ENCODE measurements at places on chromosomes 5 and 9.

DNA sequence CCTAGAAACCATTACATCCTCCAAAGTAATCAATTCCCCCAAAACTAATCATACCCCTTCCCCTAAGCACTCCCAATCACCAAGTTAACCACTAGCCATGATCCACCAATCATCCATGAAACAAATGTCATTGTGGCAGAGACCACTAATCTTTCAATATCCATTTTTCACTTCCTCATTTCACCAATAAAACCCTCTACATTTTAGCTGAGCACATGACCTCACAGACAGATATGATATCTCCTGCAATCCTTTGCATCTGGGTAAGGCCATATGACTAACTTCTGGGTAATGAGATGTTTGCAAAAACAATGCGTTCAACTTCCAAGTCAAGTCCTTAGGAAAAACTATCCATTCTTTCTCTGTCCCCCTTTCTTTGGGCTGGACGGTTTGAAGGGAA, 20.7 kb downstream of the OR2S2 start:
- DNase-seq, result no peak

GRCh38 chr5:171311322-171312077, 2.5 kb downstream of the TLX3 start:
- peak; percentile 42 for DNase-seq

GRCh38 chr5:72346398-72346797, 26.2 kb downstream of the PTCD2 start:
- DNase-seq, result no peak

DNA sequence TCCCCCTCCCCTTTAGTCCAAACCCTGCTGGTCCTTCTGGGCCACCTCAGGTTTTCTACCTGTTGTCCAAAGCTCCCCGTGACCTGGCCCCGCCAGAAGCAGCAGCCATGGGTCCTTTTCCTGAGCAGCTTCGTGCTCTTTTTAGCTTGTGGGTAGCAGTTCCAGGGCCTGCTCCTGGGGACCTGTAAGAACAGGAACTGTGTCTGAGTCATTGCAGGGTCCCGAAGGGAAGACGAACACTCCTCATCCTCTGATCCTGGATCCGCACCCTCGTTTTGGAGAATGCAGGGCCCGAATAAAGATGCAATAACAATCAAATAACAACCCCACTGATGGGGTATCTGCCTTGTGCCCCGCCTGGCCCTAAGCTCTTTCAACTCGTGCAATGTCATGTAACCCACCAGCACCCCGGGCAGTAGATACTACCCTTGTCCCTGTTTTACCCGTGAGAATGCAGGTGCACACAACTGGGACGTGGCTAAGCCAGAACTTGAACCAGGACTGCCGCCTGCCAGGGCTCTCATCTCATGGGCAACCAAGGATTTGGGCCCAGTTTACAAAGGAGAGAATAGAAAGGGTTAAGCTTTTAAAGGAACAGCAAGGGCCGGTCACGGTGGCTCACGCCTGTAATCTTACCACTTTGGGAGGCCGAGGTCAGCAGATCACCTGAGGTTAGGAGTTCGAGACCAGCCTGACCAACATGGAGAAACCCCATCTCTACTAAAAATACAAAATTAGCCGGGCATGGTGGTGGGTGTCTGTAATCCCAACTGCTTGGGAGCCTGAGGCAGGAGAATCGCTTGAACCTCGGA, 33.2 kb downstream of the NEK6 start:
- no peak for DNase-seq

DNA sequence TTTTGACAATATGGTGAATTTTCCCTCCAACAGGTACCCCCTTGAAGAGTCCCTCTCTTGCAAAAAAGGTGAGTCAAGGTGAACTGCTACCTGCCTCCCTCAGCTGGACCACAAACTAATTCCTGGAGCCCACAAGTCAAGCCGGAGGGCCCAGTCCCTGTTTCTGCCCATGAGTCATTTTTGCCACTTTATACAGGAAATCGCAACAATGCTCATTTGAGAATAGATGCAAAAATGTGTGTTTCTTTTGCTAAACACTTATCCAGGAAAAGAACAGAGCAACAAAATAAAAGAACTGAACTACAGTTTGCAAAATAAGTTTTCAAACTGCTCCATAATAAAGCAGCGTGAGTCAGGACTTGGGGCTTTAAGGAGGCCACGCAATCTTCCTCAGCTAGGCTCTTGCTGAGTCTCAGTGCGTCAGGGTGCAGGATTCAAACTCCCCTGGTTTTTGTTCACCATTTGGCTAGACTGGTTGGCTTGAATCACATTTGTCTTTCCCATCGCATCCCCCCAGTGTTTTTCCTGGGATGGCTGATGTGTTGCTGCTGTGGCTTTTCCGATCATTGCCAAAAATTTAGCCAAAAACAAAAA, 102.7 kb downstream of the GOLPH3 start:
- no peak for DNase-seq

DNA sequence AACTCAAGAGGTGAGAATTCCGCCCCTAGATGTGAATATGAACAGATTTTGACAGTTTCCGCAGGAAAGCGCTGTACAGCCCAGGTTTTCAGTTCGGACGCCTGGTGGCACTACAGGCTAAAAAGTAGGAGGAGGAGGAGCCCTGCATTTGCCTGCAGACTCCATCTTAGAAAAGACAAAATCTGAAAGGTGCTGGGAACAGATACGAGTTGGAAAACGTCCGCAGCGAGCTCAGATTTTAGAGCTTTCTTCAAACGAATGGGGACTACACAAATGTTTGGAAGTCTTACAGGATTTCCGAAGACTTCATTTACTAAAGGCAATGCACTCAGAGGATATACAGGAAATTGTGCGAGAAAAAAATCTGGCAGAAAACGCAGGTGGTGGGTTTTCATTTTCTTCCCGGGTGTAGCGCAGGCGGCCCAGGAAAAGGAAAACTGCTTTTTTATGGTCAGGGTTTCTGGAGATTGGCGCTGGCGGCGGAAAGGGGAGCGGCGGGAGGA, 9.9 kb upstream of the PCDHB2 start:
- DNase-seq, result peak; percentile 67

DNA sequence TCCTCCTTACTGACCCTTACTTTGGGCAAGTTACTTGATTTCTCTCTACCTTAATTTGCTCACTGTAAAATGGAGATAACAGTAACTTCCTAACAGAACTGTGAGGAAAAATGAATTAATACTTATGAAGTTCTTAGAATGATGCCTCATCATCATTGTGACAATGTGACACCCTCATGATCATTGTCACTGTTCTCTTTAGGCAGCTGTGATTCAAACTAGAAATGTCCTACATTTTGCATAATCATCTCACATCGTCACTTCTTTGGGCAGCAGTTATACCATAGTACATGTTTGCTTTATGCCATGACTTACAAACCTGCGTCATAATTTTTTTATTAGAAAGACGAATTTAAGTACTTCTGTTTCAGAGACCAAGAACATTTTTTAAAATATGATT, 9.7 kb downstream of the SLC30A5 start:
- DNase-seq, result no peak

DNA sequence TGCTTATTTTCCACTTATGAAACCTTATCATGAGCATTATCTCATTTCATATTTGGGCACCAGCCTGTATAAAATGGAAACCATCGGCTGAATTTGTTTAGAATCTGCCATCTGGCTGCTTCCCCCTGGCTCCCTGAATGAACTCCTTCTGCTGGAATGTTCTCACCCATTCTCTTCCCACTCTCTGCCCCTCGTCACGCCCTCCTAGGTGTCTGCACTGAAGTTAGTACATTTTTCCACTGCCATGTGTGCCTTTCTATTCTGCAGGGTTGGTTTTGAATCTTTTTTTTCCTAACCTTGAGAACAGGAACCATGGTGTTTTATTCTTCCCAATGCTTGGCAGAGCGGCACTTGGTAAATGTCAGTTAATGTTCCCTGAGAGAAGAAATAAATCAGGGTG, 359.7 kb downstream of the MLLT3 start:
- DNase-seq, result no peak

DNA sequence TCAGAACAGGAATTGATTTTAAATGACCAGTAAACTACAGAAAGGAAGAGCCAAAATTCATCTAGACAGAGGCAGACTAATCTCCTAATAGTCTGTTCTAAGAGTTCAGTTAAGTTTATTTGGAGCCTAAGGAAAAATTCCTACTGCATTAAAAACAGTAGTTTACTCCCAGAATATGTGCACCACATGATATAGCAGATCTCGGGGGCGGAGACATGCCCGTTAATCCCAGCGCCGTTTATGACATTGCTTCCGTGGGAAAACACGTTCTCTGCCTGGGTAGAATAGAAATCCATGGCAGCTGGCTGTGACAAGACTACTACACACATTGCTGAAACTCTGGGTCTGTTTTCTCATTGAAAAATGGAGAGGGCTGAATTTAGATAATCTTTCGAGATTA, 11.4 kb downstream of the HABP4 start:
- DNase-seq, result no peak

DNA sequence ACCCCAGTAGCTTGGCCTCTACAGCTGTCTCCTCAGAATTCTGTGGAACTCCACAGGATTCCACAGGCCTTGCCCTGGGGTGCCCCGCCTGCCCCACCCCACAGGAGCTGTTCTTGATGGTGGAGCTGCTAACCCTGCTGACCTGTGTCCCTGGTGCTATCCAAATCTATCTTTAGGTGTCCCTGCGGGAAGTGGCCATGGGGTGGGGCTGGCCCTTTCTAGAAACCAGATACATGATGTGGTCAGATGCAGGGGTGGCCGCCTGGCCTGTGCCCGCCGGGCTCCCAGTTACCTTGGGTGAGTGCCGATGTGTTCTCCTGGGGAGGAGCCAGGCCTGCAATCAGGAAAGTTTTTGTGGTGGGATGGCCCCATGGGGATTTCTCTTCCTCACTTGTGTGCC, 34.2 kb downstream of the WNK2 start:
- DNase-seq, result no peak

DNA sequence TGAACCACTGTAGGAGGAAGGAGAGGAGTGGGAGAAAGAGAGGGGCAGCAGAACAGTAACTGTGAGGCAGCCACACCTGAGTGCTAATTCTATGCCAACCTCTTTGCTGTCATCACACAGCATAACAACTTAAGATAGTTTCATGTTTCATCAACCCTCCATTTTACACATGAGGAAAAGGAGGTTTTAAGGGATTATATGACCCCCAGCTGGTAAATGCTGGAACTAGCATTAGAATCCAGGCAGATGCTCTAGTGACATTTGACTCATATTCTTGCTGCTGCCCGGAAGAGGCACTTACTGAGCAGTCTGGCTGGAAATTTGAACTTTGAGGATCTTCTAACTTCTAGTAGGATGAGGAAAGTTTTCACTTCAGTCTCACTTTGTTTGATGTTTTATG, 24.1 kb upstream of the VLDLR start:
- DNase-seq, result no peak

DNA sequence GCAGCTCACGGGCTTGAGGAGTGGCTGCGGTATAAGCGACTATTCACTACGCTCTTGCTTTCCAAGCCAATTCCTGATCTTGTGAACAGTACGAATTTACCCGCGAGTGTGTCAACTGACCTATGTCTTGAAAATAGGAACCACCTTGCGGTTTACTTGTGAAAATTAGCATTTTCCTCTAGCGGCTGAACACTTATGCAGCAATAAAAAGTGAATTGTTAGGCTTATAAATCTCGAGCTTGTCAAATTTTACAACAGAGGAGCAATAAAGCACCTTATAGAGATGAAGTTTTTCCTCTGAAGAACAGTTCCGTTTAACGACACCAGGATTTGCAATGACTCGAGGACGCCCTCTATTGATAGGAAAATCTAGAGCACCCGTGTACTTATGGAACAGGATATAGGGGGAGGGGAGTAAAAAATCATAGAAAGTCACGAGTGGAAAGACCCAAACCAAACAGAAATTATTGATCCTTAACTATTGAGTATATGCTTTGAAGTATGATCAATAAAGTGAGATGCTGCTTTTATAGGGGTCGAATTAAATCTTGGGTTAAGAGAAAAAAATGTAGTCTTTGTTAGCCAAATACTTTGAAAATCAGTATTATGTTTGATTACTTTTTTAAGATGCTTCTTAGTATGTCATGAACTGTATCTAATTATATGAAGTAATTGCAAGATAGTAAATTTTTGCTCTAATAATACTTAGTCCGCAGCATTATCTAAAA, 1.9 kb upstream of the RGMB start:
- peak; percentile 71 for DNase-seq

- no peak for DNase-seq
These were observed 126.3 kb downstream of the EFNA5 start for GRCh38 chr5:107544476-107544875.

GRCh38 chr9:82524407-82524806, 535.8 kb downstream of the SPATA31D1 start:
- no peak for DNase-seq

GRCh38 chr9:90044263-90044662, 439.5 kb downstream of the GADD45G start:
- DNase-seq, result no peak

- peak; percentile 35 for DNase-seq
These were observed 177.6 kb downstream of the DEPDC1B start for GRCh38 chr5:60522292-60522905.

DNA sequence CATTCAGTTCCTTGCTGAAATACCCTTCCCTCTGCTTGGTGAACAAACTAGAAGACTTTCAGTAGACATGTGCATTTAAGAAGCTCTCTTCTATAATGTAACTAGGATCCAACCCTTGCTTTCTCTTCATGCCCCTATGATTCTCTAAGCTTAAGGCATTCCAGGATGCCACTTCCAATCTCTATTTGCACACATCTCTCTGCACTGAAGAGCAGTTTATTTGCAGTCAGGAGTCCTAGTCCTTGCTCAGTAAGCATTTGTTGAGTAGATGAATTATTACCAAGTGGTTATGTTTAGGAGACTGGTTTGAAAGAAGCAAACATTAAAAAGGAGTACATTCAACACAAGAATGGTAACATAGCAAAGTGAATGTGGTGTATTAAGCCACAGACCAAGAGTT, 274.2 kb upstream of the KLF9 start:
- no peak for DNase-seq

DNA sequence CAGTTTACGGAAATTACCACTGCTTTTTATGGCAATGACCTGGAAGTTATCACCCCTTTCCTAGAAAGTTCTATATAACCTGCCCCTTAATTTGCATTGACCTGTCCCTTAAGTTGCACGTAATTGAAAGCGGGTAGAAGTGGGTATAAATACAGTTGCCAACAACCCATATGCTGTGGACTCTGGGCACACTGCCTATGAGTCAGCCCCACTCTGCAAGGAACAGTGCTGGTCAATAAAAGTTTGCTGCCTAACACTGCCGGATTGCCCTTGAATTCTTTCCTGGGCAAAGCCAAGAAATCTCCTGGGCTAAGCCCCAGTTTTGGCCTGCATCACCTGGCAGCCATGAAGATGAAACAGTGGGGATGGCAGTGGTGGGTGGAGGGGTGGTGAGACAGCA, 23.9 kb upstream of the CLPTM1L start:
- no peak for DNase-seq

Data from activated CD4-positive, alpha-beta T cell treated with anti-CD3 and anti-CD28 coated beads for 36 hours (primary cell).